ENCODE measurements at places on chromosomes 3 and 15.

DNA sequence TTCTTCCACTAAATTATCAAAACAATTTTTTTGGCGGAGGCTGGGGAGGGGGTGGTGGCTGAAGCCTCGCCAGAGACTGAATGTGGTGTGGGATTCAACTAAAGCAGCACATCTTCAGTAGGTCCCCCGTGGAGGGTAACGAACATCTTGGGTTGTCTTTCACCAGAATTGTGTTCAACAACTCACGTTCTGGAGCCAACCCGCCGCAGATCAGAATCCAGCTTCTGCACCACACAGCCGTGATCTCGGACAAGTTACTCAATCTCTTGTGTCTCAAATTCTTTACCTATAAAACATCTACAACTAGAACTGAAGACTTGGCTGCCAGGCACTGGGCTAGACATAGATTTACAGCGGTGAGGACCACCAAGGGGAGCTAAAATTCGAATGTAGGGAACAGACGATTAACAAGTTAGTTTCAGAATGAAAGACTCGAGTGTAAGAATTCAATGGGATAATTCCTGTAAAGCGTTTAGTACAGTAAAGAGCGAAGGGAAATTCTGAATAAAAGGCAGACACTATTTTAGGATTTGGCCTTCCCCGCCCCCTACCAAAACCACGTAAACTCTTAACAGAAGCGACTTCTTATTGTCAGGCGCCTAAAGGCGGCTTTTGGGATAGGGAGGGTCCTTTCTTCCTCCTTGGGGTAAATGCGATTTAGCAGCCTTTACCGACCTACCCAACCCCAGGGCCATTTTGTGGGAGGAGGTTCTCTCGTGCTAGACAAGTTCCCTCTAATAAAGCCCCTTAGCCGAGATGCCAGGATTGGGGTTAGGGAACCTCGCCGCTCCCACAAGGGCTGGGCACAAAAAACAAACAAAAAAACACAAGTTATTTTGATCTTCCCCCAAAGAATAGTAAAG is 697 bp upstream of the RAB5A start:
- no peak for DNase-seq

- DNase-seq: no peak
These were observed 266.1 kb upstream of the NR2F2 start for GRCh38 chr15:96064351-96064756.

DNA sequence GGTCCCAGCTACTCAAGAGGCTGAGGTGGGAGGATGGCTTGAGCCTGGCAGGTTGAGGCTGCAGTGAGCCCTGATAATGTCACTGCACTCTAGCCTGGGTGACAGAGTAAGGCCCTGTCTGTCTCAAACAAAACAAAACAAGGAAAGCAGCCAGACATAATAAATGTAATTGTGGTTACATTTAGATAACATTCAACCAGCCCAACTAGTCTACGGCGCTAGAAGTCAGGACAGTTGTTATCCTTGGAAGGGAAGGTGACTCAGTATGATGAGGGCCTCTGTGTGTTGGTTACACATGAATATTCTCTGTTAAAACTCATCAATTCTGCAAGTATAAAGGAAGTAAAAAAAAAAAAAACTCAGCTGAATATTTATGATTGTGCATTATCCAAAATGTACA is 27.0 kb upstream of the CSPG5 start:
- no peak for DNase-seq

DNA sequence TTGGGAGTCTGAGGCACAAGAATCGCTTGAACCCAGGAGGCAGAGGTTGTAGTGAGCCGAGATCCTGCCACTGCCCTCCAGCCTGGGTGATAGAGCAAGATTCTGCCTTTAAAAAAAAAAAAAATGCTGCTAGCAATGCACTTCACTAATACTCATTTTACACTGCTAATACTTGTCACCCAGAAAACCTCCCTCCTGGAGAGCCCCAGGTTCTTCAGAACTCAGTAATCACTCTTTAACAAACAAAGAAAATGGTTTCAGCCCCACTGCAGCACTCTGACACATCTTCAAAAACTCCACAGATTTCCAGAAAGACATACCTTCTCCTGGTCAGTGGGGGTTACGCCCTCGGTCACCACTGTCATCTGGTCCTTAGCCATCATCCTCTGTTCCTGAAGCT is 366.7 kb downstream of the SHQ1 start:
- no peak for DNase-seq

- DNase-seq: peak; percentile 17
These were observed 681.3 kb downstream of the ROBO1 start for GRCh38 chr3:79086514-79086913.

DNA sequence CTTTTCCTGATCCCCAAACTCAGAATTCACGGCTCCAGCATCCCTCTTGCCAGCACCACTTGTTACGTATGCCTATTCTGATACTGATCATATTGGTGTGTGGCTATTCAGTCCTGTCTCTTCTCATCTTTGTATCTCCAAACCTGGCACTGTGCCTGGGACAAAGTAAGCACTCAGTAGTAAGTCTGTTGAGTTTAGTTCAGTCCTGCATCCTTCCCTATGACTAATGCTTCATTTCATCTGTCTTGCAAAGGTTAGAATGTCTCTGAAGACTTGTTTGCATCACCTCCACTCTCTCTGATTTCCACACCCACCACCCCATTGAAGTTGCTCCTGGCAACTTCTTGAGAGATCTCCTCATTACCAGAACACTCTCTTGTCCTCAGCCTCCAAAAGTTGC is 80.3 kb downstream of the HMG20A start:
- DNase-seq: no peak

GRCh38 chr3:183400352-183400751 is 28.1 kb downstream of the MCF2L2 start:
- no peak for DNase-seq
